Left ventricle myocardium superior (tissue), 1 donor: ENCODE measurements at places on chromosomes 12 and 14. TPM values are rescaled to one million over a fixed set of nuclear protein-coding genes. Genes with fewer than 3 reads are reported as not detected.

DNA sequence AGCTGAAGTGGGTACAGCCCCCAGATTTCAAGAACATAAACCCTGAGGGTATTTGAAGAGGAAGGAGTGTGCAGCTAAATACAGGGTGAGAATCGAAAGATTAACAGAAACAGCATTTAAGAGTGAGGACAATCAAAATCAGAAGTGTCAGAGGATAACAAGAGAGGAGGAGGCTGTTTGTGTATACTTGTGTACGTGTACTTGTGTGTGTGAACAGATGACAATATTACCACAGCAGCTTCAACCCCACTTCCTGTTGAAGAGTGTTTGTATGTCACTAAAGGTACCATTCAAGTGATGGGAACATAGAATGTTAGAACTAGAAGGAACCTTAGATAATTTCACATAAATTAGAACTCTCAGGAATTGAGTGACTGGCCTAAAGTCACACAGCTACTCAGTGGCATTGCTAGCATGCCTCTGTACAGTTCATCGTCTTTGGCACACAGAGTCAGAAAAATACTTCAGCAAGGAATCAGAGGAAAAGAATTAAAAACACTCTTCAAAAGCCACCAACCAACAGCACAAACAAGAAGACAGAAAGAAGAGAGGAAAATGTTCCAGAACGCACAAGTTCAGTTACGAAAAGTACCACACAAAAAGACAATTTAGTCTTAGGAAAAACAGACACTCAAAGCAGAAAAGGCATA, 164.3 kb upstream of the BCL2L14 start:
- DNase-seq: no peak

GRCh38 chr14:76919431-76920330, 93.5 kb downstream of the LRRC74A start:
- DNase-seq: peak; percentile 50

DNA sequence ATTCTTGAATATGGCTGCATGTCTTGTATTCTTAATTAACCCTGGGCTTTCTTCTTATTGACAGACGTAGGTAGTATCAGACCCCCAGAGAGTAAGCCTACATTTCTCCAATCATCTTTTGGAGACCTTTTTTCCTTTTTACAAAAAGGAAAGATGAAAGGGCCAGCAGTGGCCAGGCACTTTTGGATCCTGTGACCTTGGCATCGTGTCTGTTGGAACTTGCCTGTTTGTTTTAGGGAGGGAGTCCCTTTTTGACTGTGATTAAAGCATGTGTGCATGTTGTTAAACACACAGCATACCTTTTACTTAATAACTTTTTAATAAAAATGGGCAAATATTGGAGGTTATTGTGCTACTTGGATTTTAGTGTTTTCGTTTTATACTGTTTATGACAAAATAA, 57.2 kb downstream of the PCNX1 start:
- no peak for DNase-seq

GRCh38 chr12:27207615-27208413, 36.3 kb upstream of the STK38L start:
- DNase-seq: no peak

DNA sequence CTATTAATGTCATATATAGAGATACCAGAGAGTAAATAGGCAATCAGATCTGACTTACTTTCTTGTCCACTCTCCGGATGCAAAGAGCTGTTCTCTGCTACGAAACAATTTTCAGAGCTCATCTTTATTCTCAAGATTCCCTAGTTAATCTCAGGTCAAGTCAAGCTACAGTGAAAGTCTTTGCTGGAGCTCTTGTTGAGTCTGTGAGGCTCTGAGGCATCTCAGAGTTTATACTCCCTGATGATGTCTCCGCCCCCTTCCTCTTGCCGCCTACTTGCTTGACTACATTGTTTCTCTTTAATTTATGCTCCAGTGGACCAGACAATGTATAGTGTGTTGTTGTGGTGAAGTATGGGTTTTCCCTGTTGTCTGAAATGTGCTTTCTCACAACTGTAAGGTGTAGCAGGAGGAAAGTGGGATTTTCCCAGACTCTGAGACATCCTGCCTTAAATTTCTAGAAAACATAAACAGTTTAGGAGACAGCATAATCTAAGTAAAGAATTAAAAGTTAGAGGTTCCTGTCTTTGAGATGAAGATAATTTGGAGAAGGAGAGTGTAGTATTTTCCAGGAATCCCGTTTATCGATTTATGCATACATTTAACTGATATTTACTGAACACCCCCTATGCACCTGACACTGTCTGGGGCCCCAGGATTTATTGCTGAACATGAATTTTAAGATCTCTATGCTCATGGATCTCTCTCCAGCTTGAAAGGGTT, at the start of gene CD69:
CD69 (minus strand) TSS at position 203 of the 720 bp plus-strand sequence; CDS start at position 122, 81 bp downstream.
- DNase-seq: no peak

DNA sequence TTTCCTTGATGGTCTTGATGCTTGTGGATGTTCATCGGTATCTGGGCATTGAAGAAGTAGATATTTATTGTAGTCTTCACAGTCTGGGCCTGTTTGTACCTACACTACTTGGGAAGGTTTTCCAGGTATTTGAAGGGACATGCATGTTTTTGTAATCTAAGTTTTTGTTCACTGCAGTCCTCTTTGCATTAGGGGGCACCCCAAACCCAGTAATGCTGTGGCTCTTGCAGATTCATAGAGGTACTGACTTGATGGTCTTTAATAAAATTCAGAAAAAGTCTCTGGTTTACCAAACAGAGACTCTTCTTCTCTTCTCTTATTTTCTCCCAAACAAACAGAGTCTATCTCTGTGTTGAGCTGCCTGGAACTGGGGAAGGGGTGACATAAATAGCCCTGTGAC, 150.9 kb upstream of the SLC16A7 start:
- no peak for DNase-seq

- peak; percentile 57 for DNase-seq
Observed at GRCh38 chr12:27521066-27521465, 2.9 kb upstream of the PPFIBP1 start.

DNA sequence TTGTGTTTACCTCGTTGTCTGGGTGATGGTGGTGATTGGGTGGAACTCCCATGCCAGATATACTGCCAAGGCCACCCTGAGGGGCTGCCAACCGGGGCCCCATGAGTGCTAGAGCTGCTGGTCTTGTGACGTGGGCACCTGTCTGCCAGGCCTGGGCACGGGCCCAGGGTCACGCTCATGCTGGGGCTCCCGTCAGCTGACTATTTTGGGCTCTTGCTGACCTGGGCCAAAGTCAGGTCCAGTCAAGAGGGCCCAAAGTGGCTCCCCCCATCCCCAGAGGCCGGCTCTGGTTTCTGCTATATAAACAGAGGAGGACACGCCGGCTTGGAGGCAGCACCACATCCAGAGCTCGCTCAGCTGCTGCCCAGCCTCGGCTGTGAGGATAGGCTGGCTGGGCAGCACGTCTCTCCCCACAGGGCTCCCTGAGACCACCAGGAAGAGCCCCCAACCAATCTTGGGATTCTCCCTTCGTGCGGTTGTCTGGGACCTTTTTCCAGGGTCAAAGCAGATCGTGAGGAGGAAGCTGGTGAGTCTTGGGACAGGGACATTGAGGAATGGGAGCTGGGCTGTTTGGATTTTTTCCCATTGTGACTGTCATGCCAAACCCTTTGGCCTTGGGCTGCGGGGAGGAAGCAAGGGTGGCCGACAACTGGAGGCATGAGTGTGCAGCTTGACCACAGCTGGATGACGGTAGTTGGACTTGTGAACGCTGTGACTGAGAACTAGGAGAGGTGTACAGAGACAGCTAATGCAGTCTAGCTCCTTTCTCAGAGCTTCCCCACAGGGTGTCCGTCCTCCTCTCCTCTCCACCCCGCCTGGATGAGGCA, 7.6 kb upstream of the NR4A1 start:
- peak; percentile 92 for DNase-seq

DNA sequence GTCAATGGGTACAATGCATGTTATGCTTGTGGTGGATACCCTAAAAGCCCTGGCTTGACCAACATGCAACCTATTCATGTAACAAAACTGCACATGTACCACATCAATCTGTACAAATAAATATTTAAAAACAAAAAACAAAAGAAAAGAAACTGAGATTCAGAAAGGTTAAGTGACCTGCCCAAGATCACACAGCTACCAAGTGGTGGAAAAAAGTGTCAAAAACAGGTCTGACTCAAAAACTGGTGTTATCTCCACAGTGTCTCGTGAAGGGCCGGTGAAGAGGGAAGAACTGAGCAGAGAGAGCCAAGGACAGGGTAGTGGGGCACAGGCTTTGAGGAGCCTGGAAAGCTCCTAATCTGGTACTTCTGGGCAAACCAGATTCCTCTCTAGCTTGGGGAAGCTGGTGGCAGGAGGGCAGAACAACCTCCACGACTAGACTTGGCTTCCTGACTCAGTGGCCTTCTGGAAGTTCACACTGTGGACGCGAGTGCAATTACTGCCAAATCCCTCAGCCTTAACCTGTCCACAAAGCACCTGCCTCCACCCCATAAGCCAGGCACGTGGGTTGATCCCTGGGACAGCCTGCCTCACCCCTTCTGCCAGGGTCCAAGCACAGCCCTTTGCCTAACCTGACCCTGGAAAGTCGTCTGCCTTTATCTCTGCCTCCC, 15.6 kb downstream of the ZBTB39 start:
- DNase-seq: no peak

- no peak for DNase-seq
Observed at GRCh38 chr12:113096675-113097461, 38.7 kb downstream of the RASAL1 start.

DNA sequence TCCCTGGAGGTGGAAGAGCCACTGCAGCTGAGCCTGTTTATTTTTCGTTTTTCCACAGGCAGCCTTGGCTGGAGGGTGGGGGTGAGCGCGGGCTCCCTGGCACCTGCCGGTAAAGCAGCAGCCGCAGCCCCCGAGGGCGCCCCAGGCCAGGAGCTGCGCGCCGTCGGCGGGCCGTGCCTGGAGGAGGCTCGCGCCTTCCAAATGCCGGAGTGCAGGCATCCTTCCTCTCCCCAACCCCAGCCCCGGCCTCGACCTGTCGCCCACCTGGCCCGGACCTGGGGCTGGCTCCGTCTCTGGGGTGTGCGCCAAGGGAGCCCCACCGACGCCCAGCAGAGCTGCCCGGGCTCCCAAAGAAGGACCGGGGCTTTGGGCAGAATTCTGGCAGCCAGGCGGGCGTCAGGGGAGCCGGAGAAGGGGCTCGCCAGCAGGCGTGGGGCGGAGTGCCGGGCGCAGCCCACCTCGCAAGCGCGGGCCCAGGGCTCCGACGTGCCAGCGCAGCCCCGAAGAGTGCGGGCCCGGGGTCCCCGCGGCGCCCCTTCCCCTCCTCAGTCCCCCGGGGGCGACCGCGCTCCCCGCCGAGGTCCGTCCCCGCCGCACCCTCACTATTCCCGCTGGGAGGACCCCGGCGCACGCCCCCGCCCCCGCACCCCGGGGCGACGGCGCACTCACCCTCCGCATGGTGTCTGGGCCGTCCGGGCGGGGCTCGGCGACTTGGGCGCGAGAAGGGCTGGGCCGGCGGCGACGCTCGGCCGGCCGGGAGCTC, 130.3 kb downstream of the NDUFA12 start:
- DNase-seq: peak; percentile 45

DNA sequence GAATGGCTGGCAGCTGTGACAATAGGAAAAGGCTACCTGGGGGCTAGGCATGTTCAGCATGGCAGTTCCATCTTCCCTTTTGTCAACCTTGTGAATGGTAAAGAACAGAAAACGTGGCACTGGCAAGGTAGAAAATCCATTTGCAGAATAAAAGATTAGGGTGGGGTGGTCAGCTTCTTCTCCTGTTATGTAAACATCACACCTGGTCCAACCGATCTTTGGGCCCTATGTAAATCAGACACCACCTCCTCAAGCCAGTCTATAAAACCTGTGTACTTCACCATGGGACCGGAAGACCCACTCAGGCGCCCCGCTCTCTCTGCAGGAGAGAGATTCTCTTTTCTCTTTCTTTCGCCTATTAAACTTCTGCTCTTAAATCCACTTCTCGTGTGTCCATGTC, 19.6 kb upstream of the TMEM30B start:
- DNase-seq: no peak

- no peak for DNase-seq
Observed at GRCh38 chr14:98931911-98932310, 340.1 kb downstream of the BCL11B start.

DNA sequence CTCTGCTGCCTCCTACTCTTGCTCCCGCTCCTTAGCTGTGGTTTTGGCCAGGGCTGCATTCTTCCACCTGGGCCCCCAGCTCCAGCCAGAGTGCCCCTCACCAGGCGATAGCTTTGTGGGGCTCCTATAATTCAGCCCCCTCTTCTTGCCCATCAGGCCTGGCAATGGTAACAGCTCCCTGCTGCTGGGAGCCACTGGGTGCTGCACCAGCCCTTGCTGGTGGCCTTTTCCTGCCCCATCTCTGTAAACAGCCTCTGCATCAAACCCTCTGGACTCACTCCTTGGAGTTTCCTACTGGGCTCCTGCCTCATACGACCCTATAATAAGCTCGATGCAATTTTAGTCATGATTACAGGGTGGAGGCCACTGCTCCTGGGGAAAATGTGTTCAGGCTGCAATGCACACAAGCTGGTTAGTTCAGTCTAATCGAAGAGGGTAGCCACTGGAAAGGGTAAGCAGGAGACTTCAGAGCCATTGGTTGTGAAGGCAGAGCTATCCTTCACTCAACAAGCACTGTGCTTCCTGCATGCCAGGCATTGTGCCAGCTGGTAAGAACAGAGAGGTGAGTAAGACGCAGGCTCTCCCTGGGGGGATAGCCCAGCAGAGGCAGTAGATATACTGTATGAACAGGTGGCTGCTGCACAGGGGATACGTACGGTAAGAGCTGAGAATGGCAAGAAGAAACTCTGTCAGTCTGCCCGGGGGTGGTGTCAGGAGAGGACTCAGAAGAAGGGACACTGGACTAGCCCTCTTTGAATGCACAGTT, 24.7 kb downstream of the CLMN start:
- no peak for DNase-seq

DNA sequence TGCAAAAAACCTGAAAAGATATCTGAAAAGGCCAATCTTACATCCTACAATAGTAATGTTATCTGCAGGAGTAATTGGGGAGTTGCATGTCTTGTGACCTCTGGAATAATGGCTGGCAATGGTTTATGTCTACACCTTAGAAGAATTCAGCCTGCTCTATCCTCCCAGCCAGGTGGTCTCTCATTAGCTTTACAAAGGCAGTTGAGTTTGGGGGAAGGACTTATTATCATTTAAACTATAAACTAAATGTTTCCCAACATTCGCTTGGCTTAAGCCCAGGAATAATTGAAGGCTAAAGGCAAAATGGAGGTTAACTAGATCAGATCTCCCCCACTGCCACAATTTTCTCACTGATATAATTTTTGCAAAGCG, 158.4 kb upstream of the SFSWAP start:
- no peak for DNase-seq

GRCh38 chr12:102954134-102954533, 3.3 kb upstream of the ASCL1 start:
- DNase-seq: no peak

GALNT9 gene
- total RNA-seq: 1.6 TPM

BDKRB2 gene
- total RNA-seq: 0.57 TPM

TMPRSS12 gene
- not detected for total RNA-seq

CFAP251 gene
- total RNA-seq: 0.92 TPM

ULK1 gene
- total RNA-seq: 64.0 TPM

RAD51AP1 gene
- total RNA-seq: 1.2 TPM

B4GALNT3 gene
- 49.6 TPM for total RNA-seq

FAM181A gene
- not detected for total RNA-seq

CEP170B gene
- total RNA-seq: 10.7 TPM
